ENCODE measurements at places on chromosomes 16 and 17.

DNA sequence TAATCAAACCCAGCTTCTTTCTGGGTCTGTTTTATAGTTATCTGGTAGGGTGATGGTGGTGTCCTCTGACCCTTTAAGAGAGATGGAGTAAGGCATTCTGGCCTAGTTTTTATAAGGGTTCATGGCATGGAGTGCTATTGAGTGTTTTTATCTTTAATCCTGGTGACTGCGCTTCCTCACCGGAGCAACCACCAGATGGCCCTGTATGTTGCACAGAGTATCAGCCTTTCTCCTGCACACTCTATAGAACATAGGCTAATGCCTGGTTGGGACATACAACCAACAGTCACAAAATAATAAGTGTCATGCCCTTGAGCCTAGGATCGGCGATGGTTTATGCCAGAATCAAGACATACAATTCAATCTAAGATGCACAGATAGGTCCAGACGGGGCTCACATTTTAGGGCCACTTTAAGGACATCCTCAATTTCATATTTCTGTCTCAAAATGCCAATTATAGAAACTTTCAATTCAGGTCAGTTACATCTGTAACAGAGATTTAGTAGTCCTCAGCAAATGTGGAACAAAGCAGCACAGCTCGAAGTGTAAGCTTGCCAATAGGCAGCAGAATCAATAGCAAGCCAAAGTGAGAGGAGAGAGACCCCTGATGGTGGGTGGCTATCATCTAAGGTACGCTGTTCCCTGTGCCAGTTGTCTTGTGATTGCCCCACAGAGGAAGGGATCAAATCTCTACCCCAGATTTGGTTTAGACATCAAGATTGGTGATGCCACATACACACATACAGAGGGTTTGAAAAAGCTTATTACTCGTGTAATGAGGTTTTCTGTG, 37.2 kb upstream of the HOXB9 start:
- DNase-seq: no peak

DNA sequence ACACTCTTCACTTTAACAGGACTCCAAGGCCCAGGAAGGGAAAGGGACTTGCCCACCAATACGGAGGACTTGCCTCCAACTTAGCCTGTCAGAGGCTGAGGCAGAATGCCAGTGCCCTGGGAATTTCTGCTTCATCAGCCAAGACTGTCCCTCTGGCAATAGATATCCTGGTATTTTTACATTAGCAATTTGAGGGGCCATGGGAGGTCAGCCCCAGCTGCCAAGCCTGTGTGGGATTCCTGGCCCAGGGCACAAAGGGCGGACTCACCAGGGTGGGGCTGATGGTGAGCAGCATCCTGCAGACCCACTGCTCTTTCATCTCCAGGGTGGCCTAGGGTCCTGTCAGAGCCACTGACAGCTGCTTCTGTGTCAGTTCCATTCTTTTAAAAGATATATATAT, 78.3 kb upstream of the CIBAR2 start:
- DNase-seq: no peak

DNA sequence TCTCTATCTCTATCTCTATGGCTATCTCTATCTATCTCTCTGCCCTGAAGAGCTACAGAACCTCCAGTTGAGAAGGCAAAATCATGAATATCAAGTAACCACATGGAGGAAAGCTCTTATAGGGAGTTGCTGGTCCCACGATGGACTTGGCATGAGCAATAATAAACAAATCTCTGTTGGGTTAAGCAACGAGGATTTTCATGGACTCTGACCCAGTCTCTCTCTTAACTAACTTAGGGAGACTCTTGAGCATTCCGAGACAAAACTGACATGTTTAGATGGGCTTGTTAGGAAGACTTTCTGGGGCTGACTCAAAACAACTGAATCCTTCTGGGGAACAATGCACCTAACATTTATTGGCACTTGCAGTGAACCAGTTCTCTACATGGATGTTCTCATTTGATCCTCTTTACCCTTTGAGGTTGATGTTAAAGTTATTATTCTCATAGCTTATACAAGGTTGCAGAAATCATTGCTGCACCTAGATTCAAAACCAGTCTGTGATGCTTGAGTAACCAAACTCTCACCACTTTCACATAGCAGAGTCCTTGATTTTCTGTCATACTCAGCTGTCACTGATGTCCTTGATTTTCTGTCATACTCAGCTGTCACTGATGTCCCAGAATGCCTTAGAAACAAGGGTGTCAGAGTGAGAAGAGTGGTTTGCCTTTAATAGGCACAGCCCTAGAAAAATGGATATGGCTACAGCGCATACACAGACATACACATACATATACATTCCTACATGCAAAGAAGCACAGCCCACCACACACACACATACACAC, 354.6 kb upstream of the MAF start:
- DNase-seq: no peak

GRCh38 chr17:80773243-80773991, 218.2 kb upstream of the CHMP6 start:
- DNase-seq: no peak

GRCh38 chr17:28370744-28371103, 617 bp upstream of the VTN start:
- no peak for DNase-seq

GRCh38 chr16:23394141-23394831, 58.7 kb downstream of the COG7 start:
- no peak for DNase-seq

DNA sequence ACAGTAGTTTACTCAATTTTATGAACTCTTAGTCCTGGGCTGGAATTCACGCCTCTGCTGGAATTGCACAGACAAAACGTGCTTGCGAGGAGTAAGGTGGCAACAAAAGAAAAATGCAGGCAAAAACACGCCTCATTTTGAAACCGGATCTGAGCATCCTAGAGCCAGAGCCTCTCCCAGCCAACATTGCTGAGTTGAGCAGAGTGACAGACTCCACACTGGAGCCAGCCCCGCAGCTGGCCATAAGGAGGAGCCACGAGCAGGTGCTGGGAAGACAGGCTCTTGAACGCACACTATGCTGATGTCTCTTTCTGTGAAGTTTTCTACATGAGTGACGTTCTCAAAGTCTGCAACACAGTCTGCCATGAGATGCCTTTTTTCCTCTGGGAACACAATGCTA, 14.6 kb upstream of the HSBP1 start:
- no peak for DNase-seq

DNA sequence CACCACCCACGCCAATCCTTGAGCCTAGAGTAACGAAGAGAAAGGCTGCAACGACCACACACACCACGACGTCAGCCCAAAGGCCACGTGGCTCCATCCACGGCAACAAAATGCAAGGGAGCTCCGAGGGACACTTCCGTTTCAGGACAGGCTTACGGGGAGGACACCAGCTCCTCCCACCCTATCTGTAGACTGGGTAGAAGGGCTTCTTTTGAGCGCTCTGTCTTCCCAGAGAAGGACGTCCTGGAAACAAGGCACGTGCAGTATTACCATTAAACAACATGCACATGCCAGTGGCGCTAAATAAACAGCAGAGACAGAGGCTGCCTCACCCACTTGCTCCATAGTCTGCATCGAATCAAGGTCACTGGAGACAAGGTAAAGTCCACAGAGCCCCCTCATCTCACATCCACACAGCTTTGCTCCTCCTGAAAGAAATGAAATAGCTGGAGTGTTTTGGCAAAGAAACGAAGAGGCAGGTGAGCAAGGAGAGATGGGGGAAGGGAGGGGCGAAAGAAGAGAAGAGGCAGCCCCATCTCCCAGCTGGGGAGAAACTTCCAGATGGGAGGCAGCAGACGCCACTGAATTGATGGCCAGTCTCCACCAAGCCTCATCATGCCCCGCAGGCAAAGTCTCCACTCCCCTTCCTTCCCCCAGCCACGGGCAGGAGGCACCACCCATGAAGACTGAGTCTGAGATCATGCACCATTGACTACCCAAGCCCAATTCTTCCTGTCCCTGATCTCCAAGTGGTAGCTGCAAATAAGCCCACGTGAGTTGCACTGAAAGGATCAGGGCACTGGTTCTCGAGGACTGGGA, 24.0 kb downstream of the ZFHX3 start:
- no peak for DNase-seq

DNA sequence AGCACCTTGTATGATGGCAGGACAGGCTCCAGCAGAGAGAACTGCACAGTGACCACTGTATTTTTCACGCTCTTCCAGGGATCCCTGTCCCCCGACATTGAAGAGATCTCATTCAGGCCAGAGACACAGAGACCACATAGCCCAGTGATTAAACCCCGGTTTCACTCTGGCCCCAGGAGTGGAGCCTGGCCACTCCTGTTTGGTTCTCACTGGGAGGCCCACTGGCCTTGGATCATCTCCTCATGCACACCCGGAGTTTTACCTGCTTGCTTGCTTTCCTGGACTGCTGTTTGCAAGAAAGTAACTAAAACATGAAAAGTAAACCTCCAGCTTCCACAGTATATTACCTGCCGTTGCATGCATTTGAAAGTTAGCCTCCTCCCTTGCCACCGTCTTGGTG, 13.2 kb upstream of the CLEC18C start:
- DNase-seq: no peak

GRCh38 chr17:32461853-32462617, 17.7 kb downstream of the PSMD11 start:
- DNase-seq: peak; percentile 45

DNA sequence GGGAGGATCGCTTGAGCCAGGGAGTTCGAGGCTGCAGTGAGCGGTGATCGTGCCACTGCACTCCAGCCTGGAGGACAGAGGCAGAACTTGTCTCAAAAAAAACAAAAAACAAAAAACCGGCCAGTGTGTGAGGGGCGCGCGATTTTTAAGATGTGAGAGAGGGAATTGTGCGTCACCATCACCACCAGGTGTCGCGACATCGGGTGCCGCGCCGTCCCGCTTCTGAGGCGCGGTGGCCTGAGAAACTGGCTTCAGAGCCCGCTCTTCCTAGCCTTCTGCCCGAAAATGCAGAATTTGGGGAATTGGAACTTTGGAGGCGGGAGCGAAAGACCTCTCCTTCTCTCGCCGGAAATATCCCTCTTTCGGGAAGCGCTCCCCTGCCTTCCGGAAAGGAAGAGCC, 524.8 kb downstream of the KCNJ18 start:
- peak; percentile 0 for DNase-seq

- DNase-seq: peak; percentile 20
Observed at GRCh38 chr17:1882836-1883235, 53.0 kb downstream of the RPA1 start.
